ENCODE measurements at places on chromosomes 7 and 10. TPM values are rescaled to one million over a fixed set of nuclear protein-coding genes. Genes with fewer than 3 reads are reported as not detected.
A peak's percentile ranks its signal among the peaks of the same experiment; 100 is the strongest.

GRCh38 chr10:78578929-78579328 is 489.8 kb upstream of the ZMIZ1 start:
- no peak overlapping the region for H3K4me3 ChIP-seq
- DNase-seq: no peak
- no peaks in the 10 kb centered on the region for H3K36me3 ChIP-seq
- H3K27me3 ChIP-seq: no peaks in the 10 kb centered on the region
- H3K27ac ChIP-seq: no peak overlapping the region

DNA sequence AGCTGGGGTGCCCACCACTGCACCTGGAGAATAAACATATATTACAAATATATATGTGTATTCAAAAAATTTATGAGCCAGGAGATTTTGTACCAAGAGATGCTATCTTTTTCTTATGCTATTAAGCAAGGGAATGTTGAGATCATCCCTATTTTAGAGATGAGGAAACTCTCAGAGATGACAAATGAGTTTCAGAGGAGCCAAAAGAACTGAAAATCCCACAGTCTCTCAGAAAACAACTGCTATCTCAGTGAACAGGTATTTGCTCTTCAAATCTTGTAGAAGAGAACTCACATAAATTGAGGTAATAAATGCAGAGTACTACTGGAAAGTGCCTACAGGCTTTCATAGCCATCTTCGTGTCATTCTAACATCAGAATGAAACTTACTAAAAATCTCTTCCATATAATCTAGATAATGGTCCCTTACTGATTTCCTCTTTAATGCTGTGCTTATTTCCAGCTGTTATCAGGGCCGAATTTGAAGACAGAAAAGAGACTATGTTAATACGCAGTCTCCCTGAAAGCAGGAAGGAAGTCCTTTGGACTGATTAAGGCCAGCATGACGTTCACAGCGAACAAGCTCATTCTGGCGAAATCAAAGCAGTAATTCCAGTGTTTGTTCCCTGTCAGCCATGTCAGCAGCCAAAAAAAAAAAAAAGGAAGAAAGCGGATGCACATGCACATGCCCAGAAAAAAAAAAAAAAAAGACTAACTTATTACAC is 29.4 kb upstream of the ANAPC16 start:
- no peak overlapping the region for H3K27ac ChIP-seq
- H3K36me3 ChIP-seq: peaks cover 28% of the 10 kb centered on the region
- DNase-seq: no peak
- H3K4me3 ChIP-seq: no peak overlapping the region
- H3K4me1 ChIP-seq: peaks cover 7% of the 10 kb centered on the region

- peak overlapping the region; percentile 46 for H3K27ac ChIP-seq
- H3K4me3 ChIP-seq: no peak overlapping the region
- peaks cover 3% of the 10 kb centered on the region for H3K27me3 ChIP-seq
Measured at GRCh38 chr7:139844779-139845442, 15.8 kb downstream of the TBXAS1 start.

GRCh38 chr10:132306864-132307751 is 642 bp downstream of the STK32C start:
- H3K36me3 ChIP-seq: peaks cover 7% of the 10 kb centered on the region
- peaks cover 17% of the 10 kb centered on the region for H3K4me1 ChIP-seq
- H3K27me3 ChIP-seq: peaks cover 51% of the 10 kb centered on the region
- H3K4me3 ChIP-seq: peak overlapping the region; percentile 94

Gene AGAP6
- total RNA-seq: 18.1 TPM
